ENCODE measurements at places on chromosomes 1 and 21. TPM values are rescaled to one million over a fixed set of nuclear protein-coding genes. Genes with fewer than 3 reads are reported as not detected.

Gene OR10J1
- total RNA-seq: under 0.01 TPM

Gene MAP3K7CL
- 6.4 TPM for total RNA-seq

Gene S100A7
- not detected for total RNA-seq

Gene KIF17
- 1.7 TPM for total RNA-seq

Gene PLPPR5
- not detected for total RNA-seq

Gene OR2L5
- not detected for total RNA-seq
